Muscle of leg (tissue), 16 donors: ENCODE measurements at places on chromosomes 6 and 20. TPM values are rescaled to one million over a fixed set of nuclear protein-coding genes. Genes with fewer than 3 reads are reported as not detected.

The GNMT gene
- 0.22 TPM for total RNA-seq

The TULP1 gene
- total RNA-seq, result 0.80 TPM

The DACT2 gene
- total RNA-seq, result 2.0 TPM

The GLO1 gene
- total RNA-seq, result 124 TPM

The UBE2C gene
- 23.1 TPM for total RNA-seq

The PTK6 gene
- total RNA-seq, result not detected

The DNAJC5 gene
- 29.7 TPM for total RNA-seq

The REM1 gene
- 9.6 TPM for total RNA-seq
